NT2/D1 (cell line): ENCODE measurements at places on chromosomes 12 and 14.

- no peak for DNase-seq
Measured at GRCh38 chr12:61514016-61514415, 746.2 kb upstream of the USP15 start.

- DNase-seq = no peak
Measured at GRCh38 chr14:34348592-34348991, 113.4 kb downstream of the SPTSSA start.

GRCh38 chr12:19712041-19712440 is 272.7 kb downstream of the AEBP2 start:
- DNase-seq = no peak

GRCh38 chr14:78363008-78363407 is 192.8 kb downstream of the NRXN3 start:
- DNase-seq = no peak

DNA sequence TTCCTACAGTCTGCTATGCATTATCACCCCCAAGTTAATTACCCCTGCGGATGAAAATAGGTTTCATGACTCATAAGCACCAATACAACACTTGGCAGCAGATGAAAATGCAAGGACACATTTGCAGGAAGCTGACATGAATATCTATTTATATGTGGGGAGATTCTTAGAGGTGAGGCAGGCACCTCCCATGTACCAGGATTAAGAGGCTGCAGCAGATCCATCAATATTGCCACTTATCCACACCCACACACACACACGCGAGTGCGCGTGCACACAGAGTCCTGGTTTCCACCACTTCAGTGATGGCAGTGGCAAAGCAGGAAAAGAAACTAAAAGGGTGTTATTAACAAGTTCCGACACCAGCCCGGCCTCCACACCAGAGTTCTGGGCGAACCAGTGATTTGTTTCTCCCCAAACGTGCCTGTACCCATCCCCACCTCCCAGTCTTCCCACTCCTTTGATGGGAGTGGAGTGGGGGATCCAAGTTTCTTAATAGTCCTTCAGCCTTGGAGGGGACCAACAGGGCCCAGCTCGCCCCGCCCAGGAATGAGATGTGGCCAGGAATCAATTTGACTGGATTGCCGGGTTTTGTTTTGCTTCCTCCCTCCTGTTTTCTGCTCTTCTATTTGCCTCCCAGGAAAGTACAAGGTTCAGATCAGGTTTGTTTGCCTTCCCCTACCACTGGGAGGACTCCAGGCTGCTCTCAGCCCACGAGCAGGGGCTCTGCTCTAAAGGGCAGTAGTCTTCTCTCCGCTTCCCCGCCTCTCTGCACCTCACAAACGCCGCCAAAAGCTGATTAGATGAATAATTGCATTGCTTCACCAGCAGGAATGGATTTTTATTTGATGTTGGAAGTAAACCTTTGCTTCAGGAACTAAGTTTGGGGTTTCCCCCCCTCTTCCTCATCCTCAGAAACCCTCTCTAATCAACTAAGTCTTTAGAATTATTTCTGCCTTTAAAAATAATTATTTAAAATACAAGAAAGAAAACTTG is 5.2 kb downstream of the IRF2BPL start:
- DNase-seq = no peak

GRCh38 chr14:30872602-30873001 is 1.8 kb upstream of the COCH start:
- DNase-seq = no peak

DNA sequence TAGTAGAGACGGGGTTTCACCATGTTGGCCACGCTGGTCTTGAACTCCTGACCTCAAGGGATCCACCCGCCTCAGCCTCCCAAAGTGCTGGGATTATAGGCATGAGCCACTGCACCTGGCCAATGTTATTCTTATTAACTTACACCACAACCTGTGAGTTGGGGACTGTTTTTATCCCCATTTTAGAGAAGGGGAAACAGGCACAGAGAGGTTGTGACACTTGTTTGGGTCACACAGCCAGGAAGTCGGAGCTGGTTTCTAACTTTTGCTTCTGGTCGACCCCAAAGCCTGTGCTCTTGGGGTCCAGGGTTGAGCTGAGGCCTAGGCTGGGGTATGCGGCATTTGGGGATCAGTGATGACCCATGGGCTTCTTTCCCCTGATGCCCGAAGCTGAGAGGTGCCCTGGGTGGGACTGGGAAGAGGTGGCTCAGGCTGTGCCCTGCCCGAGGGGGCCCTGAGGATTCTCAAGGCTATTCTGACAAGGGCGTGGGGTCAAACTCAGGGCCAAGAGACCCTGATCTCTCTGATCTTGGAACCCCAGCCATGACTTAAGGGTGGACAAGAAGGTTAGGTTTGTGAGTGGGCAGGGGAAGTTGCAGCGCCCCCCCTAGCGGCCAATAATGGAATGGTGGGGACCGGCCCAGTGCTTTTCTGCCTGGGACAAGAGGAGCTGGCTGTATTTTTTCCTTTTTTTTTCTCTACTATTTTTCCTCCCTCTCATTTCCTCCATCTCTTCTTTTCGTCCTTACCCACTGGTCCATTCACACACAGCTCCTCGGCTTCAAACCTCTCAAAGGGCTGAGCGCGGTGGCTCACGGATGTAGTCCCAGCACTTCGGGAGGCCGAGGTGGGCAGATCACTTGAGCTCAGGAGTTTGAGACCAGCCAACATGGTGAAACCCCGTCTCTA is 3.0 kb downstream of the SDSL start:
- DNase-seq = peak; percentile 58

DNA sequence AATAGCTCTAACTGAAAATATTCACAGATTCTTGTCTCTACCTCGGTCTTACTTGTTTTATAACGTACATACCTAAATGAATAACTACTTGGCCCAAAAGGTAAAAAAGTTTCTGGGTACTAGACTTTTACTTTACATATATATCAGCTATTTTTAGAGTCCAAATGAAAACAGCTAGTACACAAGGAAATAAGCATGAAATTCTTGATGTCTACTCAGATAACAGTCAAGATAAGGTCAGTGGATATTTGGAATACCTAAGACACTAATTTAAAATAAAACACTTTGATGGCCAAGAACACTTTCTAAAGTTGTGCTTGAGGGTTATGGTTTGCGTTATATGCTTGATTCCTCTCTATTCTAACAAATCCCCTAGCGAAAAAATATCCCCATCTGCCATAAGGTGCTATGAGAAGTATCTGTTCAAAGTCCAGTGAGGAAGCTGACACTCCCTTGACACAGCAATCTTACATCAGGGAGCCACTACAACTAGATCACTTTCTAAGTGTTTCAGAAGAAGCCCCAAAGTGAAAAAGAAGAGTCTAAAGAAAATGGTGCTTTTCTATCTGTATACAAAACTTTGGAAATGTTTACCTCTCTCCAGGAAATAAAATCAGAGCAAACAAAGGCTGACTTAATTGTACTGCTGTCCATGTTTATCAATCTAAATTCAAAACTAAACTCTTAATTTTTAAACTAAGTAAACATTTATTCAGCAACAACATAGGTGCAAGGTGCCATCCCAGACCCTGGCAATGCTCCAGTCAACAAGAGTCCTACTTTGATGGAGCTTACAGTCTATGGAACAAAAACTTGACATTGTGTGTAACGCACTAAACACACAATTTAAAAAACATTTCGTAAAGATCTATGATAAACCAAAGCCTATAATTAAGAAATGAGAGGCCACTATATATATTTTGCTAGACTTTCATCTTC is 11.7 kb downstream of the PTPN21 start:
- no peak for DNase-seq

DNA sequence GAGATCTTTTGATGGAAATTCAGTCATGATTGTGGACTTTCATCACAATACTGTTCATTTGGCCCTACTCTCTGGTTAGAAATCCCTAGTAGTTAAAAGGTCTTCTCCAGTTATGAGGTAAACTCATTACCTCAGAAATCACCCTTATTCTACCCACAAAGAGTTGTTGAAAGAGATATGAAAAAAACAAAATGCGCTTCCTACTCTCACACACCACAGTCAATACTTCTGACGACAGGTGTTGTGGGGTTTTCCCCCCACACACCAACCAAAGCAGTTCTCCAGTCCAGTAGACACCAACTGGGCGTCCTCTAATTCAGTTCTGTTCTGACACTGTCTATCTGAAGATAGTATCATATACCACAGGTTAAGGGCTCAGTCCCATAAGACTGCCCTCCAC is 54.9 kb downstream of the TRMT5 start:
- no peak for DNase-seq

DNA sequence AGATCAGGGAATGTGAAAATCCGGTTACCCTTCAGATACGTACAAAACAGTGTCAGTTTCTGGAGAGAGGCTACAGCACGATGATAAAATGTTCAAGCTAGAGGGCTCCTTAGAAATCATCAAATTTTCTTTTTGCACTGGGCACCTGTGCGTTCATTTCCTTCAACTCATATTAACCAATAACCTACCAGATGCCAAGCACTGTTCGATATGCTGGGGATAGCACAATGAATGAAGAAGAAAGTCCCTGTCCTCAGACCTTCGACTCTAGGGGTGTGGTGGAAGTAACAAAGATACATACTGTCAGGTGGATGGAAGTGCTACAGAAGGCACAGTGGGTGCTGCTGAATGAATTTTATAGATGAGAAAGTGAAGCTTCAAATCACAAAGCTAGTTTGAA is 172.3 kb downstream of the FOXN3 start:
- no peak for DNase-seq

GRCh38 chr14:94827711-94828447 is 58.0 kb upstream of the GSC start:
- DNase-seq = no peak

DNA sequence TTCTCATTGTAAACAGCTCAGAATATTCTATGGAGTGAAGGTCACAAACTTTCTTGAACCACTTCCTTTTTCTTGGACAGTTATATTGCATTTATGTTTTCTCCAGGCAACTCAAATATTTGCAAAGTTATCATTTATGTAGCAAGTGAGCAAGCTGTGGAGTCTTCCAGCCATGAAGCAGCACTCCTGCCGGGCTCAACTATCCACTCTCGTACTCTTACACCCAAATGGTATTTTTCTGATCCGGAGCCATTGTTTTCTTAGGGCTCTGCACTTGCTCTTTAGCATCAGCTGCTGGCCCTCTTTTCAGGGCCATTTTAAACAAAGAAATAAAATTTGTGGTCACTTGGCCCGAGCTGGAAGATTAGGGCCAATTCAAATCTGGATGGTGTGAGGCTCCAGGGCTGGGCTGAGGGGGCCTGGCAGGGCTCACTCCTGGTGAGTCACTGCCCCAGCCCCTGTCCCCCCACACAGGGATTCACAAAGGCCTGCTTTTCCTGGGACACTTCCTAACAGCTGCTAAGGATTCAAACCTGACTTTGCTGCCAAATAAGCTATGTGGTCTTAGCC is 19.7 kb downstream of the SYNE3 start:
- DNase-seq = no peak

GRCh38 chr12:92142251-92142926 is 3.3 kb downstream of the BTG1 start:
- no peak for DNase-seq

GRCh38 chr12:109016016-109016415 is 4.9 kb downstream of the SVOP start:
- no peak for DNase-seq

GRCh38 chr12:128986957-128987356 is 133.7 kb downstream of the GLT1D1 start:
- DNase-seq = no peak

DNA sequence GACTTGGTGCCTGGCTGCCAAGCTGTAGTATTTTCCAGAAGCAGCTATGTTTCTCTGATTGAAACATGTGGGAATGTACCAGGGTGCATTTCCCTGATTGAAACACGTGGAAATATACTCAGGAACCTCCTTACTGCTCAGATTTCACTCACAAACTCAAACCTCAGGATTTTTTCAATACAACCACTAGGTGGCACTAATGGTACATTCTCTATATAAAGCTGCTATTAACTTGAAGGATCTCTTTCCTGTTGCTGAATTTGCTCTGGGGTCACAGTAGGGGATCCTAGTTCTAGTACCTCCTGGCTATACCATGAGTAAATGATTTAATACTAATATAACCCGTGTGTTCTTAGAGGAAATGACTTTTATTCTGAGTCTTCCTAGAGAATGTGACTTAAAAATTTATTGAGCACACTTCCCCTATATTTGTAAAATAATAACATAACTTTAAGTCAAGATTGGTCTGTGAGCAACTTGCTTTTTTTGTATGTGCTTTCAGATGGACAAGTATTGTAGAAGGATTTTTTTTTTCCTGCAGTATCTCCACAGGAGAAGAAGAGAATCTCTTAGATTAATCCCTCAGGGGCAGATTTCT is 173.8 kb upstream of the MIS18BP1 start:
- DNase-seq = peak; percentile 46

- no peak for DNase-seq
Measured at GRCh38 chr14:29668201-29668600, 259.4 kb downstream of the PRKD1 start.

- no peak for DNase-seq
Measured at GRCh38 chr14:30855345-30856037, 18.9 kb upstream of the COCH start.

DNA sequence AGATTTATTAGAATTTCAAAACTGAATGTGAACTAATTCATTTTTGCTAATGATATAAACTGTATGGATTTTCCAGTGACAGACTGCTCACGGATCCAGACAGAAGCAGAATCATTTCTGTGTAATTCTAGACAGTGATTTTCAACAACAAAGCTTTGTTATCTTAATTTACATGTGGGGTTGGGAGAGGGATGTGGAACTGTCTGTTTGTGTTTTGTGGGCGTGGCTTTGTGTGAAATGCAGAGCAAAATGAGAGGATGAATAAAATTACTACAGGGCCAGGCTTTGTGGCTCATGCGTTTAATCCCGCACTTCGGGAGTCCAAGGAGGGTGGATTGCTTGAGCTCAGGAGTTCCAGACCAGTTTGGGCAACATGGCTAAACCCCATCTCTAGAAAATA is 834.7 kb downstream of the GALC start:
- no peak for DNase-seq

GRCh38 chr14:37678916-37679315 is 83.5 kb downstream of the TTC6 start:
- no peak for DNase-seq

GRCh38 chr12:71315328-71315985 is 124.1 kb upstream of the LGR5 start:
- no peak for DNase-seq

DNA sequence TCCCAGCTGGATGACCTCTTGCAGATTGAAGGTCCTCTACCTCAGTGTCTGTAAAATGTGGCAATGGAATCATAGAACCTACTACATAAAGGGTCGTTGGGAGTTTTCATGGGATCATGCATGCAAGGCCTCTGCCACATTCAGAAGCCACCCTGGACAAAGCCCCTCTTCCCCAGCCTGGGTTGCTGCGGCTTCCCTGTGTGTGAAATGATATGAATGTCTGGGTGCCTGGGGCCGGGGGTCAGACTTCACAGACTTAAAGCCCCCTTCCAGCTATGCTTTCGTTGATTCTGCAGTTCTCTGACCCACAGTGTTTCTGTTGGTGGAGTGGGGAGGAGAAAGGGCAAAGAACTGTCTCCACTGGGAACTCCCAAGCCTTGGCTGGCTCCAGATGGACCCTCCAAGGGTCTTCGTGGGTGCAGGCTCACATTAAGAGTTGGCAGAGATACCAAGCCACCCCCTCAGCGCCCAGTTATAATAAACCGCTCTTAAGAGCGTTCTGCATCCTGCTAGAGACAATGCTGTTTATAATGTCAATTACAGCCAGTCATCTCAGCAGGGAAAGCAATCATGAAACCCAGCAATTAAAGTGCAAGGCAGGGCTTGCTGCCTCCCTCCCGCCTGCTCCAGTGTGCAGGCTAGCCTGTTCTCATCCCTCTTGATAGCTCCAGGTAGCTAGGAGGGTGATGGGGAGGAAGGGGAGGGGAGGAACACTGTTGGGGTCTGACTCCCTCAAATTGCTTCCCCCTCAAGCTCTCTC is 210.9 kb upstream of the FKBP4 start:
- no peak for DNase-seq
